Smooth muscle cell of bladder (primary cell): ENCODE measurements at places on chromosomes 1 and 21. TPM values are rescaled to one million over a fixed set of nuclear protein-coding genes. Genes with fewer than 3 reads are reported as not detected.

The USH2A gene
- under 0.01 TPM in 2 replicates for total RNA-seq

The CFAP74 gene
- total RNA-seq: not detected in 2 replicates

The PTPRC gene
- total RNA-seq: under 0.01 TPM in 1 of 2 replicates, not detected in the other

The SLAMF7 gene
- not detected in 2 replicates for total RNA-seq

The SNAP47 gene
- 48.8 and 51.8 TPM in 2 replicates for total RNA-seq

The TXNDC12 gene
- total RNA-seq: 39.5 and 41.0 TPM in 2 replicates

The HES3 gene
- total RNA-seq: not detected in 2 replicates

The OLFML2B gene
- total RNA-seq: 3.4 and 9.1 TPM in 2 replicates

The RHOU gene
- 11.9 and 14.8 TPM in 2 replicates for total RNA-seq

The TPTE gene
- not detected in 2 replicates for total RNA-seq

The RNU1-3 gene
- total RNA-seq: 3,030 and 4,050 TPM in 2 replicates

The RNF186 gene
- not detected in 2 replicates for total RNA-seq

The OR2T35 gene
- not detected in 2 replicates for total RNA-seq

The EPHA10 gene
- 0.14 TPM in 1 of 2 replicates, not detected in the other for total RNA-seq

The TMCO1 gene
- total RNA-seq: 65.0 and 74.0 TPM in 2 replicates

The TLCD4 gene
- total RNA-seq: 0.55 and 0.85 TPM in 2 replicates

The TMOD4 gene
- total RNA-seq: not detected in 2 replicates

The TRIM67 gene
- total RNA-seq: under 0.01 TPM in 1 of 2 replicates, not detected in the other

The RORC gene
- under 0.01 TPM in 1 of 2 replicates, not detected in the other for total RNA-seq

The IFNLR1 gene
- not detected in 2 replicates for total RNA-seq

The C1orf53 gene
- 2.0 and 5.1 TPM in 2 replicates for total RNA-seq

The SPRR3 gene
- total RNA-seq: not detected in 2 replicates

The EDEM3 gene
- total RNA-seq: 57.0 and 98.5 TPM in 2 replicates

The THRAP3 gene
- 68.1 and 83.3 TPM in 2 replicates for total RNA-seq

The B3GALT5 gene
- total RNA-seq: under 0.01 TPM in 1 of 2 replicates, not detected in the other

The DNAJC6 gene
- 0.14 and 0.28 TPM in 2 replicates for total RNA-seq

The TCHHL1 gene
- not detected in 2 replicates for total RNA-seq

The PGBD5 gene
- 0.57 and 0.83 TPM in 2 replicates for total RNA-seq

The PDC gene
- 0.28 TPM in 1 of 2 replicates, not detected in the other for total RNA-seq

The SELL gene
- 0.09 and 0.14 TPM in 2 replicates for total RNA-seq

The LCK gene
- total RNA-seq: not detected in 2 replicates

The HPCA gene
- total RNA-seq: under 0.01 and 0.18 TPM in 2 replicates

The CELA2A gene
- total RNA-seq: 0.14 and 0.37 TPM in 2 replicates

The CA6 gene
- total RNA-seq: not detected in 2 replicates

The ZYG11A gene
- 0.46 and 1.00 TPM in 2 replicates for total RNA-seq

The F13B gene
- total RNA-seq: not detected in 2 replicates

The PTPN7 gene
- total RNA-seq: not detected in 2 replicates

The AKNAD1 gene
- total RNA-seq: not detected in 2 replicates

The CTSK gene
- 89.3 and 116 TPM in 2 replicates for total RNA-seq

The RHD gene
- not detected in 2 replicates for total RNA-seq

The TMEM61 gene
- total RNA-seq: not detected in 2 replicates

The NHLH1 gene
- total RNA-seq: under 0.01 TPM in 1 of 2 replicates, not detected in the other

The ACKR1 gene
- total RNA-seq: not detected in 2 replicates

The EFNA3 gene
- total RNA-seq: 0.14 and 0.83 TPM in 2 replicates

The RYR2 gene
- under 0.01 and 0.14 TPM in 2 replicates for total RNA-seq

The TOR1AIP1 gene
- 39.7 and 50.7 TPM in 2 replicates for total RNA-seq

The CHRM3 gene
- total RNA-seq: 0.28 and 1.3 TPM in 2 replicates

The PSEN2 gene
- total RNA-seq: 19.2 and 20.1 TPM in 2 replicates

The PAFAH2 gene
- 5.5 and 5.8 TPM in 2 replicates for total RNA-seq
